ENCODE measurements at places on chromosomes 11 and 22.

DNA sequence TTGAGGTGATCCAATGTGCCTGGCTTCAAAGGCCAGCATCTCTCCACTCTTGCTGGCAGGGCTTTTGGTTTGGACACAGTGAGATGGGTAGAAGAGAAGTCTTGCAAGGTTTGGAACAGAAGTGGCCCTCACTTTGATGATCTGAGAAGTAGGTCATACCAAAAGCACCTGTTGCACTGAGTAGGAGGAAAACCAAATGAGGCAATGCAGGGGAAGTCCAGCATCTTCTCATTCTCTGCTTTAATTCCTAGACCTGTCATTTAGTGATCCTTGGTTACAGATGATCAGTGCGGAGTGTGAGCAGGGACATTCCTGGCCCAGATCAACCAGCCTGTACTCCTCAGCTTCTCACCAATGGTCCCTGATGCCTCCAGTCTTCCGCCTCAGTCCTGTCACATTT is 990.5 kb downstream of the OPCML start:
- no peak for DNase-seq

DNA sequence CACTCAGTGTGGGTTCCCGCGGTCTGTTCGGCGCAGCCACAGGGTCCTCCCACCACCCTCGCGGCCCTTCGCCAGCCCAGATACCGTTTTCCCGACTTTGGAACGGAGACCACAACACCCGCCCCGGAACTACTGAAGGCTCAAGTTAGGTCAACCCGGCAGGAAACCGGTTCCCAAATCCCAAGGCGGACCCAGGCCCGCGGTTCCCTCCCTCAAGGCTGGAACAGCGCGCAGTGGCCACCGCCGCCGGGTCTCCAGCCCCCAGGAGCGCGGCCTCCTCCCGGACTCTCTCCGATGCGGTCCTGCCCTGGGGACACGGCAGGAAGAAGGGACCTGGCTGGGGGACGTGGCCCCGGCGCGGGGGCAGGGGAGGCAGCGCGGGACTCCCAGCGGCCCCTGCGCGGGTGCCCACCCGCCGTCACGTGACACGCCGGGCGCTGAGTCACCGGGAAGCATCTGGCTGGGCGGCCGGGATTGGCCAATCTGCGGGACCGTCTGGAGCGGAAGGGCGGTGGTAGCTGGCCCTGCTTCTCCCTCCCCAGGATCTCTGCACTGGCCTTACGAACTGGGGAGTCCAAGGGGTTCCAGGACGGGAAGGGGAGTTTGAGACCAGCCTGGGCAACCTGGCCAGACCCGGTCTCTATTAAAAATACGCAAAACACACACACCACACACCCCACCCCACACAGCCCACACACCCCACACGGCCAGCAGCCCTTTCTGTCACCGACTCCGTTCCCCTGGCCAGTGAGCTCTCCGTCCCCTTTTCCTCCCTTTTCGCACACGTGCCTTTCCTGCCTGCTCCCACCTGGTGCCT is 21.5 kb upstream of the MALAT1 start:
- DNase-seq = peak; percentile 78

GRCh38 chr11:12640926-12641849 is 33.0 kb upstream of the TEAD1 start:
- DNase-seq = no peak

DNA sequence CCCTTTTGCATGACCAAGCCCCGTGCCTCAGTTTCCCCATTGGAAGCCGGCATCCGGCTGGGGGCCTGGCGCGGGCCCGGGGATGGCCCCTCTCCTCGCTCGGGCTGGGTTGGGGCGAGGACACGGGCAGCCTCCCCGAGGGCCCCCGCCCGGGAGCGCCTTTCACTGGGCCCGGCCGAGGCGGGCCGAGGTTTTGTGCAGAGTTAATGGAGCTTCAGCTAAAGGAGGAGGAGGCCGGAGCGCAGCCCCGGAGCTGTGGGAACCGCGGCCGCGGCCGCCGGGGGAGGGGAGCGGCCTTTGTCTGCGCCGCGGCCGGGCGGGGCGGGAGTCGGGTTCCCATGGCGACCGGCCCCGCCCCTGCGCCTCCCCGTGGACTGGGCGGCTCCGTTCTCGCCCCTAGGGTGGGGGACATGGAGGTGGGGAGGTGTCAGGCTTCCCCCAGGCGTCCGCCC is 1.4 kb upstream of the MAPK11 start:
- peak; percentile 35 for DNase-seq

DNA sequence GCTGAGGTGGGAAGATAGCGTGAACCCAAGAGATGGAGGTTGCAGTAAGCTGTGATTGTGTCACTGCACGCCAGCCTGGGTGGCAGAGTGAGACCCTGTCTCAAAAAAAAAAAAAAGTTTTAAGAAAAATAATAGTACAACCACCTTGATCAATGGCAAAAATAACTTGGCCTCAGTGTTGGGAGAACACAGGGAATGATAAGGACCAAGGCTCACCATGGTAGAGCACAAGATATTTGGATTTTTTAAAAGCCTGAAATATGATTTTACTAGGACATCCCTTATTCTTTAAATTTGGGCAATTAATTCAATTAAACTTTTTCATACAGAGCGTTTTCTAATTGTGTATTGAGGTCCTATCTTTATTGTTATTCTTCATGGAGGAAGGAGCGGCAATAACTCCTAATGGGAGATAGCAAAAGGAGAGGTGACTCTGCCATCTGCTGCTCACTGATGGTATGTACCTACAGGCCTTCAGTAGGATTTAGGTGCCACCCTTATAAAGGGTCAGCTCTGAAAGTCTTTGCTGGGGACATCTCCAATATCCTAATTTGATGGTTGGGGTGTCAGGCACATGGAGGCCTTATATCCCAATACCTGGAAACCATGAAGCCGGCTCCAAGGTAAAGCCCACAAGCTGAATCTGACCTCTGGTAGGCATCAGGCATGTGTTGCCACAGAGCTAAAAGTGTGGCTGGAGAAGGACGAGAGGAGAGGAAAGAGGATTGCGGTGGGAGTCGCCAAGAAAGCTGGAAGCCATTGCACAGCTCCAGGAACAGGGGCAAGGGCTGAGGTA is 21.9 kb upstream of the POLD3 start:
- DNase-seq = no peak

DNA sequence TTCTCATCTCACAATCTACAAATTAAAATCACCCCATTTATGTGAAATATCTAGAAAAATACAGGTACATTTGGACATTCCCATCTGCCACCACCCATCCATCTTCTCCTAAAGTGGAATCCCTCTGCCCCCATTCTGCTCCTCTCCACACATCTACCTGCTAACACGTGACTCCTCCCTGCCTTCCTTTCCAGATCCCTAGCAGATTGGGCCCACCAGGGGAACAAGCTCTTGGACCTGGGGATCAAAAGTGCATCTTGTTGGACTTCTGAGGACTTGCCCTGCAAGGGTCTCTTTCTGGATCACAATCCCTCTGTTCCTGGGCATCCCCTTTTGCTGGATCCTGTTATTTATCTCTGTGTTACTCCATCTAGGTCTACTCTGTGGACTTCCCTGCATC is 107.6 kb downstream of the ZNF280B start:
- no peak for DNase-seq

GRCh38 chr11:2276280-2277007 is 6.1 kb upstream of the ASCL2 start:
- DNase-seq = no peak

- DNase-seq = no peak
Observed at GRCh38 chr11:94590352-94591041, 23.3 kb downstream of the PIWIL4 start.

DNA sequence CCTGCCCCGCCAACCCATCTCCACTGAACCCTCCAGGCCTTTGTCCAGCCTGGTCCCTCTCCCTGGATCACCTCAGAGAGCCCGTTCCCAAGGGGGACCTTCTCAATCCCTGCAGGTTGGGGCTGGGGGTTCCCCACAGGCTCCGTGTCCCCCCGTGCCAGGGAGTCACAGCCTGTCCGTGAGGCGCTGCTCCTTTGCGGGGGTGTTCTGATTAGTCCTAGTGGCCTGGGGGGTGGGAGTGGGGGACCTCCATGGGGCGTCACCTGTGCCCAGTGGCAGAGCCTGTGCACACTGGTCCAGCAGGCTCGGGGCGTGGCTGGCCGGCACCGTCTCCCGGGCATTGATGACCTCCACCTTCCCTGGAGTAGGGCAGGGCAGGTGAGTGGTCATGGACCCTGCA is 11.6 kb downstream of the GGT5 start:
- no peak for DNase-seq

DNA sequence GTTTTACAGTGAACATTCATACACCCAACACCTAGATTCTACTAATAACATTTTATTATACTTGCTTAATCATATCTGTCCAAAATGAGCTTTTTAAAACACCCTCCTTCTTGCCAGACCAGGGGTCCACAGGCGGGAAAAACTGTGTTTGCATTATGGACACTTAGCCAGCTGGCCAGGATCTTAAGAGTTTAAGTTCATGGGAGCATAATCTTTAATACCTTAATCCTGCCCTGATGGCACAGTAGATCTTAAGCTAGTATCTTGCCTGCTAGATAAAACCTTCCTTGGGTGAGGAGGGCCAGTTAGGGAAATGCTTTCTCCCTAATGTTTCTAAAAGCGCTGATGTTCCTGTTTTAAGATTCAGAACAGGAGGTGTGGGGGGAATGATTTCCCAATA is 13.1 kb upstream of the CCDC134 start:
- DNase-seq = no peak

DNA sequence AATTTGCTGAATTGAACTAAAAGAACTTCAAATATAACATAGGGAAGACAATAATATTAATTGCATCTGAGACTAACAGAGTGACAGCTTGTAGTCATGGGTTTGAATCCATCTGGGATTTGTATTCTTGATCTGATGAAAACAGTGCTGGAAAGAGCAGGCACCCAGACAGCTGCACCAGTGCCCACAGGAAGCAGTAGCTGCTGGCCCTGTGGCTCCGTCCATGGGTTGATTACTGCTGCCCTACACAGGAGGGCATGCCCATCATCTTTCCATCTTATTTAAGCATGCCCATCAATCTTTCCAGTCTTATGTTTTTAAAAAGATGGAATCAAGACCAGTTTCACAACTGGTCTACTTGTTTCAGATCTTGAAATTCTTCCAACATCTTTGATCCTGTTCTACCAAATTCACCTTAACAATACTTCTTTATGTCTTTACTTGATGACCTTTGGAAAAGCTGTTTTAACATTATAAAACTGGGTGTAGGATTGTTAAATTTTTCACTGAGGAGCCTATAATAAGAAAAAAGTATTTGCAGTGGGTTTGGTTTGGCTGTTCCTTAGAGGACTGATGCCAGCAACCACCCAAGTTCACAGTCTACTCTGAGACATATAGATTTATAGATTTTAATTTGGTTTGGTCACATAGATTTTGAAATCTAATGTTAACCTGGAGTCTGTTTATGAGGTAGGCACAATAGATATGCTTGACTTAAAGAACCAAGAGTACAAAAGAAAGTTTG is 761 bp upstream of the NXPE4 start:
- DNase-seq = no peak

- no peak for DNase-seq
Observed at GRCh38 chr11:128494418-128495332, 92.7 kb downstream of the ETS1 start.

- no peak for DNase-seq
Observed at GRCh38 chr22:27107824-27108223, 450.4 kb downstream of the MIAT start.

- no peak for DNase-seq
Observed at GRCh38 chr22:38222797-38223119, 21.0 kb downstream of the MAFF start.

DNA sequence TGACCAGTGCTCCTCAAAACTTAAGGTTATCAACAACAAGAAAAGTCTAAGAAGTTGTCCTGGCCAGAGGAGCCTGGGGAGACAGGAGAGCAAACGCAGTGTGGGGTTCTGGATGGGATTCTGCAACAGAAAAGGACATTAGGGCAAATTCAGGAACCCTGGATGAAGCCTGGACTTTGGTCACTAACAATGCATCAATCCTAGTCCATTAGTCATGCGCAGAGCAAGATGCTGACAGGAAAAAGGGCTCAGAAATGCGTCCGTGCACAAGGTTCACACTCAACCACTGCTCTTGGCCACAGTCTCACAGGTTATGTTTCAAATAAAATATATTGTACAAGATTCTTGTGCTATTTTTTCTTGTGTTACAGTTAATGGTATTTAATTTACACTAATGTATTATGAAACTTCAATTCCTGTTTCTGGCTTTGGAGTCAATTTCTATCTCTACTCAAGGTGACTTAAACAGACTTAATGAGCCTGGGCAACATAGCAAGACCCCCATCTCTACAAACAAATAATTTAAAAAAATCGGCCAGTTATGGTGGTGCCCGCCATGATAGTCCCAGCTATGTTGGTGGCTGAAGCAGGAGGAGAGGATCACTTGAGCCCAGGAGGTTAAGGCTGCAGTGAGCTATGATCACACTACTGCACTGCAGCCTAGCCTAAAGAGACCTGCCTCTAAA is 13.6 kb downstream of the GNB1L start:
- DNase-seq = no peak

- DNase-seq = no peak
Observed at GRCh38 chr11:19368726-19369375, 128.1 kb upstream of the E2F8 start.

- no peak for DNase-seq
Observed at GRCh38 chr11:5690216-5690615, 626 bp downstream of the TRIM22 start.

- no peak for DNase-seq
Observed at GRCh38 chr11:34685864-34686263, 65.0 kb downstream of the EHF start.

DNA sequence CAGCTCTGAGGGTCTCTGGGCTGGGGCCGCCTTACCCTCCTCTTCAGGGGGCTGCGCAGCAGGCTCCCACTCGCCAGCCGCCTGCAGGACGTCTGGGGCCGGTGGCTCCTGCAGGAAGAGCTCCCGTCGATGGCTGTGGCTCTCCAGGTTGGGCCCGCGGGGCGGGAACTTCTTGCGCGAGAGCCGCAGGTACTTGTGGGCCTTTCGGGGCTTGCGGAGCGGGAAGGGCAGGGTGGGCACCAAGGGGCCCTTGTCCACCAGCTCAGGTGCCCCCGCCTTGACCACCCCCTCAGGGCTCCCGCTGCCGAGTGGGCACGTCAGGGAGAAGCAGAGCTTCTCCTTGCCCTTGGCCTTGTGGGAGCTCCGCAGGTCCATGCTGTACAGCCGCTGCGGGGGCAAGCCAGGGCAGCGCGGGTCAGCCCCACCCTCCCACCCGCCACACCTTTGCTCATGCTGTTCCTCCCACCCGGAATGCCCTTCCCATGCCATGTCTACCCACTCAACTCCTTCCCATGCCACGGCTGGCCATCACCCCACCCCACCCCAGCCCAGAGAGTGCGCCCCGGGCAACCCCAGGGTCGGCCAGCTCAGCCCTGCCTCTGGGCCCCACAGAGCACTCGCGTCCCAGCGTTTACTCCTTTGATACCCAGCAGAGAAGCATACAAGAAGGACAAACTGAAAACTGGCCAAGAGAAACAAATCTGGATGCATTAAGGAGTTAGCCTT is 18.0 kb downstream of the CBX7 start:
- no peak for DNase-seq

DNA sequence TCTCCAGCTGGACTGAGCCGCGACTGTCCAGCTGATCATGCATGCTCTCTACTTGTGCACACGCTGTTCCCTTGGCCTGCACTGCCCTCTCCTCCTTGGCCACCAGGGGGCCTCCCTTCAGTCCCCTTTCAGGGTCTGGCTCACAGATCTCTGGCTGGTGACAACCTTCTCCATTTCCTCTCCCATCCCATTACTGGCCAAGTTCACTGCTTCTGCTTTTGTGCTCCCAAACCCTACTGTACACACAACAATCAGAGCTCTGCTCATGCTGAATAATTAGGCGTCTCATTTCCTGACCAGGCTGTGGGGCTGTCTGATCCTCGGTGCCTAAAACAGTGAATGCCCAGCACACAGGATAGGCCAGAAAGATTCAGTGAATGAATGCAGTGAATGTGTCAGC is 224.0 kb upstream of the NARS2 start:
- DNase-seq = peak; percentile 37
